ENCODE measurements at places on chromosomes 2 and 18.

- DNase-seq, result no peak
These were observed 2114.6 kb upstream of the PIK3C3 start for GRCh38 chr18:39840406-39840805.

DNA sequence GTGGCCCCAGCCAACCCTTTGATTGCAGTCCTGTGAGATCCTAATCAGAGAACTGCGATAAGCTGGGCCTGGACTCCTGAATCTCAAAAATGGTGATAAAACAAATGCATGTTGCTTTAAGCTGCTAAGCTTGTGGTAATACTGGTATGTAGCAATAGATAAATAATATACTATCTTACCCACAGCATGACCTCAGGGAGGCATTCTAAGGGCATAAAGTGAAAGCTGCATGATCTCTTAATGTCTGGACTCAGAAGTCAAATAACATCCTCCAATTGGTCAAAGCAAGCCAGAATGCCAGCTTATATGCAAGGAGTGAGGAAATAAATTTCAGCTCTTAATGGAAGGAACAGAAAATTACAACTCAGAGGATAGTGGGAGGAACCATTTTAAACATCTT lies 246.1 kb downstream of the FSIP2 start:
- DNase-seq, result no peak

- no peak for DNase-seq
These were observed 286.2 kb upstream of the CXCR4 start for GRCh38 chr2:136404176-136404575.

DNA sequence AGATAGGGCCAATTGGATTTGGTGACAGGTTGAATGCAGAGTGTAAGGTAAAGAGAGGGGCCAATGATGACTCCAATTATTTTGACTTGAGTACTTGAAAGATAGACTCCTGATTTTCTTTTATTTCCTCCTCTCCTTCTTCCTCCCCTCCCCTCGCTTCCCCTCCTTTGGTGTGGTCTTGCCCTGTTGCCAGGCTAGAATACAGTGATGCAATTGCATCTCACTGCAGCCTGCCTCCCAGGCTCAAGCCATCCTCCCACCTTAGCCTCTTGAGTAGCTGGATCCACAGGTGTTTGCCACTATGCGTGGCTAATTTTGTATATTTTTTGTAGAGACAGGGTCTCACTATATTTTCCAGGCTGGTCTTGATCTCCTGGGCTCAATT lies 2.3 kb downstream of the DGUOK start:
- DNase-seq, result no peak

Measured in hippocampal formation (tissue), 2 donors.